ENCODE measurements at places on chromosomes 7 and 10. TPM values are rescaled to one million over a fixed set of nuclear protein-coding genes. Genes with fewer than 3 reads are reported as not detected.

Gene CRPPA
- 1.3 TPM for total RNA-seq

Gene ACHE
- total RNA-seq = 0.25 TPM

Gene SLC18A3
- not detected for total RNA-seq

Gene GDF2
- not detected for total RNA-seq

Gene LIMK1
- 63.9 TPM for total RNA-seq

Gene PLAC9
- 1.9 TPM for total RNA-seq
